Caki2 (cell line): ENCODE measurements at places on chromosomes 16 and 17. TPM values are rescaled to one million over a fixed set of nuclear protein-coding genes. Genes with fewer than 3 reads are reported as not detected.

- DNase-seq, result no peak
Observed at GRCh38 chr17:30292286-30292858, 628 bp upstream of the BLMH start.

Gene CCL1
- not detected in 2 replicates for total RNA-seq

Gene PRCD
- total RNA-seq, result not detected in 2 replicates

- DNase-seq, result no peak
Observed at GRCh38 chr16:56140645-56141044, 50.6 kb upstream of the GNAO1 start.
